ENCODE measurements at places on chromosomes 2 and 18.

DNA sequence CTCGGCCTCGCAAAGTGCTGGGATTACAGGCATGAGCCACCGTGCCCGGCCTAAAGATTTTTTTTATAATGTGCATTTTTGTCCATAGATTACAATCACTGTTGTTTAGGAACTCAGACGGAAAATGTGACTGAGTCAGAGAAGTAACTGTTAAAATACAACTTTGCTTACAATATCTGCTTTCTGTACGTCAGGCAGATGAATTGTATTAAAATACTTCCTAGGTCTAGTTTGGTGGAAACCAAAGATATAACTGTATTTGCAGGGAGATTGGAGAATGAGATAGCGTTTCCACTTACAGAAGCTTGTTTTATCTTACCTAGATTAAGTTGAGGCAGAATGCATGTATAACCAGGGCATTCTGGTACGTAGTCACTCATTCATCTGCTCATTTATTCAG is 36.7 kb downstream of the ASAP2 start:
- no peak for DNase-seq

GRCh38 chr2:190052307-190052706 is 10.2 kb downstream of the MSTN start:
- no peak for DNase-seq

- DNase-seq: no peak
These were observed 93.6 kb downstream of the CRIM1 start for GRCh38 chr2:36449213-36449612.

DNA sequence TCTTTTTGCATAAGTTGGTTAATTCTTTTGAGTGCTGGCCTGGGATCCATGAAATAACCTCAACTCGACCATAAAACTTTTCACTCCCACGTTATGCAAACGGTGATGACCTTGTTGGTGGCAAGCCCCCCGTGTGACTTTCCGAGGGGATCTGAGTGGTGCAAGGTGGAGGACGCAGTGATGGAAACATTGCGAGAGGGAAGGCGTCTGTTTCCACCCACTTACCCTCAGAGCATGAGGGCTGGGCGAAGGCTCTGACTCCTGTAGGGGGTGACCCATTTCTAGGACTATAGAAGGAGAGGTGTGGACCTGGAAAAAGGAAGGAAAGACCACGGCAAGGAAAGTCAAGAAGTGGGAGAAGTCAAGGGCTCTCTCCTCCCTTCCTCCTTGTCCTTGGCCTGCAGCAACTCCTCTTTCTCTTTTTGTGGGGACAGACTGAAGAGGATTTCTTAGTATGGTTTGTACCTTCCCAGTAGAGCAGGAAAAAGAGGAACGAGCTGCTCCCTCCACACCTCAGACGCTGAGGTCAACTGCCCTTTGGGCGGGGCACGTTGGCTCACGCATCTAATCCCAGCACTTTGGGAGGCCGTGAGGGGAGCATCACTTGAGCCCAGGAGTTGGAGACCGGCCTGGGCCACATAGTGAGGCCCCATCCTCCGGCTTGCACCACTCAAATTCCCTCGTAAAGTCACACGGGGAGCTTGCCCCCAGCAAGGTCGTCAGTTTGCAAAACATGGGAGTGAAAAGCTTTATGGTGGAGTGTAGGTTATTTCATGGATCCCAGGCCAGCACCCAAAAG is 15.5 kb upstream of the CD8A start:
- DNase-seq: no peak

- DNase-seq: no peak
These were observed 28.0 kb downstream of the SULT1C2 start for GRCh38 chr2:108316461-108317258.

- no peak for DNase-seq
These were observed 32.6 kb upstream of the SPAG16 start for GRCh38 chr2:213251618-213252017.

GRCh38 chr2:233974530-233975071 is 57.4 kb downstream of the TRPM8 start:
- DNase-seq: no peak

DNA sequence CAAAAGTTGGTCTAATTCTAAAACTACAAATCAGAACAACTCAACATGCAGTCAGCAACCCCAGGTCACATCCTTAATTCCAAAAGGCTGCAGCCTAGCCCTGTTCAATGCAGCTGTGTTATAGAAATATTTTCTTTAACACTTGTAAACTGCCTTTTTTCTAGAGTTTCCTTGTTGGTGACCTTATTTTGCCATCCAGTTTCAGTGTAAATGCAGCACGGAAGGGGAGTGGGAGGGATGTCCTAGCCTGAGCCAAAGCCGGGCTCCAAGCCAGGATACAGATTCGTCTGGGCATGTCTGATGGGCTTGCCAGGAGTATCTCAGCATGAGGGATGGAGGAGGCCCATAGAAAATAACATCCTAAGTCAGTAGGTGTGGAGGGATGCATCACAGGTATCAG is 17.7 kb upstream of the SP3 start:
- no peak for DNase-seq

- no peak for DNase-seq
These were observed 262.5 kb downstream of the TGIF1 start for GRCh38 chr18:3712491-3712890.

DNA sequence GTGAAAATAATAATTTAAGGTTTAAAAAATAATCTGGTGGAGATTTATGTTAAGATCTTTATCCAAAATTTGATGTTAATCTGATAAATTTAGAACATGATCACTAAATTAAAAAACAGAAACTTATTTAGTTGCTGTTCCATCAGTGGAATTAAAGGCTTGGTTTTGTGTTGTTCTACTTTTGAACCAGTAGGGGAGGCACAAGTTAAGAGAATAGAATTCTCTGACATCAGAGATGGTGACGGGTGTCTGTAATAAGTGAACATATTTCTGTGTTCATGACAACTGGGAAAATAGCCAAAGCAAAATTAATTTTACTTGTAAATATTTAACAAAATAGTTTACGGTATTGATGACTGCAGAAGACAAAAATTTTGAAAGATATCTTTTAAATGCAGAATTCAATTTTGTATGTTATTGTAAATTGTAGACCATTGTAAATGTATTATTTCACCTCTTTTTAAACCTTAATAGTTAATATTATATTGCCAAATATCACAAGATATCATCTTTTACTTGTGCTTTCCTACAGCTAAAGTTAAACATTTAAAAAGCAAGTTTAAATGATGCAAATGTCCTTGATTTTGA is 106.0 kb downstream of the UBR3 start:
- no peak for DNase-seq

Measured in effector CD8-positive, alpha-beta T cell (primary cell).